IMR-90 (cell line): ENCODE measurements at places on chromosomes 2 and 18. TPM values are rescaled to one million over a fixed set of nuclear protein-coding genes. Genes with fewer than 3 reads are reported as not detected.

ARMC9 gene
- total RNA-seq = 39.4 and 46.6 TPM in 2 replicates

CXCR1 gene
- not detected in 2 replicates for total RNA-seq

HAUS1 gene
- total RNA-seq = 25.3 and 32.2 TPM in 2 replicates

TMEM127 gene
- total RNA-seq = 20.0 and 35.7 TPM in 2 replicates

CCDC121 gene
- 2.0 and 2.2 TPM in 2 replicates for total RNA-seq

CRYGA gene
- not detected in 2 replicates for total RNA-seq

TMEM200C gene
- 1.4 and 1.7 TPM in 2 replicates for total RNA-seq

MITD1 gene
- total RNA-seq = 4.3 and 19.4 TPM in 2 replicates

SMYD5 gene
- 18.9 and 19.7 TPM in 2 replicates for total RNA-seq

UGT1A10 gene
- not detected in 2 replicates for total RNA-seq

SPAG16 gene
- 7.3 and 16.9 TPM in 2 replicates for total RNA-seq

METAP1D gene
- 3.4 and 4.2 TPM in 2 replicates for total RNA-seq

CLEC4F gene
- total RNA-seq = not detected in 2 replicates

NOSTRIN gene
- under 0.01 and 0.18 TPM in 2 replicates for total RNA-seq

KHK gene
- 0.56 and 0.72 TPM in 2 replicates for total RNA-seq

PRKAG3 gene
- not detected in 2 replicates for total RNA-seq

C1QL2 gene
- total RNA-seq = not detected in 2 replicates

ABCB11 gene
- total RNA-seq = not detected in 2 replicates

PSMD14 gene
- 110 and 191 TPM in 2 replicates for total RNA-seq

NTSR2 gene
- not detected in 2 replicates for total RNA-seq

CERKL gene
- under 0.01 TPM in 1 of 2 replicates, not detected in the other for total RNA-seq

ADD2 gene
- not detected in 2 replicates for total RNA-seq

PTPN2 gene
- 30.6 and 36.9 TPM in 2 replicates for total RNA-seq

FBXO15 gene
- total RNA-seq = 0.90 and 1.1 TPM in 2 replicates

POTEI gene
- not detected in 2 replicates for total RNA-seq

ESPNL gene
- total RNA-seq = 1.4 and 2.0 TPM in 2 replicates

PROKR1 gene
- total RNA-seq = not detected in 2 replicates

GLI2 gene
- total RNA-seq = 3.8 and 4.7 TPM in 2 replicates

CDCA7 gene
- total RNA-seq = 11.4 and 12.0 TPM in 2 replicates

NAT8 gene
- total RNA-seq = not detected in 2 replicates

C2orf76 gene
- total RNA-seq = 9.7 and 10.6 TPM in 2 replicates

ERFE gene
- 0.56 and 1.3 TPM in 2 replicates for total RNA-seq

COBLL1 gene
- 1.1 and 2.2 TPM in 2 replicates for total RNA-seq

VAMP5 gene
- total RNA-seq = 13.8 and 27.8 TPM in 2 replicates

SERPINB3 gene
- total RNA-seq = not detected in 2 replicates

SH3YL1 gene
- total RNA-seq = 18.1 and 25.3 TPM in 2 replicates

CFAP65 gene
- not detected in 2 replicates for total RNA-seq

PCARE gene
- not detected in 2 replicates for total RNA-seq

MC2R gene
- not detected in 2 replicates for total RNA-seq

CPLX4 gene
- not detected in 2 replicates for total RNA-seq

FOXD4L1 gene
- not detected in 2 replicates for total RNA-seq

CAPN14 gene
- under 0.01 TPM in 2 replicates for total RNA-seq

MOCOS gene
- total RNA-seq = 1.9 and 2.2 TPM in 2 replicates

TSPYL6 gene
- not detected in 2 replicates for total RNA-seq

RMDN2 gene
- 2.3 and 5.8 TPM in 2 replicates for total RNA-seq

SIX2 gene
- total RNA-seq = not detected in 2 replicates

LONRF2 gene
- total RNA-seq = 0.54 and 0.83 TPM in 2 replicates

RTN4 gene
- 77.8 and 216 TPM in 2 replicates for total RNA-seq

CYS1 gene
- under 0.01 and 0.28 TPM in 2 replicates for total RNA-seq

SFT2D3 gene
- total RNA-seq = 2.5 and 3.9 TPM in 2 replicates

TEKT4 gene
- total RNA-seq = not detected in 2 replicates

CCDC178 gene
- not detected in 2 replicates for total RNA-seq

SERPINB11 gene
- 0.18 TPM in 1 of 2 replicates, not detected in the other for total RNA-seq

ARID5A gene
- 2.2 and 2.3 TPM in 2 replicates for total RNA-seq

TEX261 gene
- 26.3 and 31.1 TPM in 2 replicates for total RNA-seq

SMYD1 gene
- total RNA-seq = not detected in 2 replicates
